ENCODE measurements at places on chromosomes 1 and 21.

- no peak for DNase-seq
Observed at GRCh38 chr1:70090141-70090540, 115.2 kb downstream of the LRRC40 start.

- DNase-seq = no peak
Observed at GRCh38 chr1:33792651-33793050, 71.2 kb upstream of the HMGB4 start.

DNA sequence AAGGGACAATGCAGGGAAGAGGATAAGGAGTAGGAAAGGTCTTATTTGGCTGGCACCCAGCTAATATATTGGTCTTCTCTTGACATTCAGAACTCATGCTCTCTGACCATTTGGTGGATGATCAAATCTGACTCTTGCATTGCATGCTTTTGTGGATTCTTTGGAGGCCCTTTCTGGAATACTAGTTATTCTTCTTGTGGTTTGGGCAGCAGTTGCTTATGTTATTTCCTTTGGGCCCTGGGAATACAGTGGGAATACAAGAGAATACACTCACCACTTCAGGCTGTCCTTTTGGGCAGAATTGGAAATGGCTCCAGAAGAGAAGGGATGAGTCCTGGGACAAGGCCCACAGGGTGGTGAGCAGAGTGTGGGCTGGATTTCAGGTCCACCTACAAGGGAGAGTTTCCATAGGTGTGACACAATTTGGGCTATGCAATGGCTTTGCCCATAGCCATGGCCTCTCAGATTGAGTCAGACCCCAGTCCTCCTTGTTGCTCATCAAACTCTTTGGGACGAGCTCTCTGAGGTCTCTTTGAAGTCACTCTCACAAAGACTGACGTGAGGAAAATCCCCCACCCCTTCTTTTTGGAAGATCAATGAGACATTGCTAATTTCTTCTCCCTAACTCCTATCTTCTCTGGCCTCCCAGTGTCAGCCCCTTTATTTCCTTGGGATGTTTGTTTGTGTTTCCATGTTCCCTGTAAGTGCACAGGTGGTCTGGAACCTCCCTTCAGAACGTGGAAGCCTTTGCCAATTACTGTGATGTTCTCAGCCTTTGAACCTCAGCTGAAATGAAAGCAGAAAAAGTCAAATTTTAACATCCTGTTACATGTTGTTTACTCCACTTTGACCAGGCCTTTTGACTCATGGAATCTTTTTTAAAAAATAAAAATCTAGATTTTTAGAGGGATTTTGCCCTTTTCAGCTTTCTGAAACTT, 19.4 kb downstream of the HSD11B1 start:
- DNase-seq = peak; percentile 48

DNA sequence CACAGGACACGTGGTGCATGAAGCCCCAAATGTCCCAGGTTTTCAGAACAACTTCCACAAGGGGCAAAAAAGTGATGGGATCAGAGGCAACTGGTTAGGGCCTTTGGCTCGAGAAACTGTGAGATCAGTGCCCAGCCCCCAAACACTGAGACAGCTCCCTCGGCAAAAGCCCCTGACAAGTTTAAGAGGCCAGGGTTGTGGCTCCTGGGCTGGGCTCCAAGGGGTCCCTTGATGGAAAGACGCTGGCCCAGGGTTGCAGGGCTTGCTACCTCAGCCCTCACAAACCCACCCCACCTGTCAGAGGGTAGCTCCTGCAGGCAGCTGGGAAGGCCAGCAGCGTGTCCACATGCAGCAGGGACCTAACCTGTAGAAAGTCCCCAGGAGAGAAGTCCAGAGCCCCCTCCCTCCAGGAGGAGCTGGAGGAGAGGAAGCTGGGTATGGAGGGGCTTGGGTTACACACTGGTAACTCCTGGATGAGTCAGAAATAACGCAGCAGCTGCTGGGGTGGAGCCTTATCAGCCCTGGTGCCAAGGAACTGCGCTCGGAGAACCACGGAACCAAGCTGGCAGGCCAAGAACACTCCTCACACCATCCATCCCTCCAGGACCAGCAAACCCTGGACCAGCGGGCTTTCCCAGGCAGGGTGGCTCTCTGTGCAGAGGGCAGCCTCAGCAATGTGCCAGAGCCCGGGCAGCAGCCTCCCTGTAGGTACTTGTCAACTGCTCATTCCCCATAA, 37.5 kb downstream of the CTNNBIP1 start:
- DNase-seq = no peak

DNA sequence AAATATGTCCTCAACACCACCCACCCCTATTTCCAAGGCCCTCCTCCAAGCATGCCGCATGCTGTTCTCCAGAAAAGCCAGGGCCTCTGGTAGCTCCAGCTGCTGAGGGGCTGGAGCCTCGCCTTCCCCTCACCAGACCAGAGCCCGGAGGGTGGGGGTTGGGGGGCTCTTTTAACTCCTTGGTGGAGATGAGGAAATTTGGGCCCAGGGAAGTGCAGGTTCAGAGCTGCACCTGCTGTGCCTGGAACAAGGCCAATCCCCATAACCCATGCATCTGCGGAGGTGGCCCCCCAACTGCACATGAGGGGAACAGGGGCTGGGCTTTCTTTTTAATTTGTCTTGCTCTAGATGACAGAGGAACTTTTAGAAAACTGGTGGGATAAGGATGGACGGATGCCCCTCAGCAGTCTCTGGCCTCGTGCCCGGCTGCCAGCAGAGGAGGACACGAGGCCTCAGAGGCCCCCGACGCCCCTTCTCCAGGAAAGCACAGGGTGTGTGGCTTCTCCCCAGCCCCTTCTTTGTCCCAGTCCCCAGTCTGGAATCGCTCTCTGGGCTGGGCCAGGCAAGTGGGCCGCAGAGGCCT, 550 bp upstream of the SELENON start:
- no peak for DNase-seq

- no peak for DNase-seq
Observed at GRCh38 chr1:53499257-53500203, 40.3 kb downstream of the DMRTB1 start.

DNA sequence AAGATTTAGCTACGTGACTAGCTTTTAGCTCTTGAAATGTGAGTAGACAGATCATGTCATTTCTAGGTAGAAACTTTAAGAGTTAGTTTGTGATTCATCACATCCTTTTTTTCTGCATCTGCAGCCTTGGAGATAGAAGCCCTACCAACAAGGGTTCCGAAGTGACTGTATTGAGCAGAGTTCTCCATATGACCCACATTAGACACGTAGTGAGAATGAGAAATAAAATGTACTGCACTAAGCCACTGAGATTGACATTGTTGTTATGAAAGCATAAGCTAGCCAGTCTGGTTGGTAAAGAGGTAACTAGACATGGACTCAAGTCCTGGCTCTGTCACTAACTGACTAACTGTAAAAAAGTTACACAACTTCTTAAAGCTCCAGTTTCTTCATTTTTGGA, 296.1 kb downstream of the PDE4B start:
- DNase-seq = no peak

Data from stimulated activated CD4-positive, alpha-beta T cell treated with anti-CD3 and anti-CD28 coated beads, Interleukin-15, amount 100 ng/mL, for 48 hours (primary cell).